ENCODE measurements at places on chromosomes 3 and 15.

- no peak for DNase-seq
Measured at GRCh38 chr3:24389108-24390090, 105.3 kb downstream of the THRB start.

- no peak for DNase-seq
Measured at GRCh38 chr3:134326760-134327593, 47.3 kb downstream of the AMOTL2 start.

GRCh38 chr3:45259133-45259532 is 33.0 kb upstream of the TMEM158 start:
- DNase-seq: no peak

DNA sequence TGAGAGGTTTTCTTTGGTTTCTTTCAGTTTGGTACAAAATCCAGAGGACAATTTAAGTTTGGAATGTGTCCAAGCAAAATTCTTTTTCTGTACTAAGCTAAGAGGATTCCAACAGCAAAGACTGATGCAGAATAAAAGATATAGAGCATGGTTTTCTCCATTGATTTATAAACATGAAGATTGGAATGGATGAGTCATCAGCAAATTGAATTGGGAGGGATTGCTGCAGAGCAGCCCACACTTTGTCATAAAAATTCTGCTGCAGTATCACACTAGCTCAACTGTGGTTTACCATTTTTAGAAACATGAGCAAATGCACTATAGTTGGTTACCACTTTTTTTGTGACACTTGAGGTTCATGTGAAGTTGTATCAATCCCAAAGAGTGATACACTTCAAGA is 16.1 kb upstream of the LARP6 start:
- DNase-seq: no peak

GRCh38 chr15:51782357-51782896 is 31.0 kb downstream of the TMOD2 start:
- no peak for DNase-seq

DNA sequence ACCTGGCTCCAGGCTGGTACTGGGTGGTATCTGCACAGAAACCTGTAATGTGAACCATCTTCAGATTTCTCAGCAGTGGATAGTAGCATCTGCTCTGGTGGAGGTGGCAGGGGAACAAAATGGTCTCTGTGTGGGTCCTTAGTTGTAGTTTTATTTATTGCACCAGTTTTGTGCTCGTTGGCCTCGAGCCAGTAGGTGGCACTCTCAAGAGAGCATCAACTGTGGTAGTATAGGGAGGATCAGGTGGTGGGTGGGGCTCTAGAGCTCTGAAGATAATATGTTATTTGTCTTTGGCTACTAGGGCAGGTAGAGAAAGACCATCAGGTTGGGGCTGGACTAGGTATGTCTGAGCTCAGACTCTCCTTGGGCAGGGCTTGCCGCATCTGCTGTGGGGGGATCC is 254.0 kb upstream of the GPR149 start:
- DNase-seq: no peak

DNA sequence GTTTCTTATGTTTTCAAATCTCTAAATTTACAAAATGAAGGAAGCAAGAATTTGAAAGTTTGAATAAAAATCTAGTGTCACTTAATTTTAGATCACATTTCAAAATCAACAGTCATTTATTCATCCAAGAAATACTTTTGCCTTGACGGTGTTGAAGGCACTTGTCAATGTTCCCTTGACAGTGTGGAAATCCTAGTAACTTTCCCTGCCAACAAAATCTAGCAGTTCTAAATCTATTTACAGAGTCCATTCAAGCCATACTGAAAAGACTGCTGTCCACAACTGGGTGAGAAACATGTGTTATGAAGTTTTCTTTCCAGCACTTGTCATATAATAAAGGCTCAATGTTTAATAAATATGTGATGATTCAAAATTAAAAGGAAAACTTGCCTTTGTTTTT is 8.6 kb upstream of the MAP2K5 start:
- no peak for DNase-seq

DNA sequence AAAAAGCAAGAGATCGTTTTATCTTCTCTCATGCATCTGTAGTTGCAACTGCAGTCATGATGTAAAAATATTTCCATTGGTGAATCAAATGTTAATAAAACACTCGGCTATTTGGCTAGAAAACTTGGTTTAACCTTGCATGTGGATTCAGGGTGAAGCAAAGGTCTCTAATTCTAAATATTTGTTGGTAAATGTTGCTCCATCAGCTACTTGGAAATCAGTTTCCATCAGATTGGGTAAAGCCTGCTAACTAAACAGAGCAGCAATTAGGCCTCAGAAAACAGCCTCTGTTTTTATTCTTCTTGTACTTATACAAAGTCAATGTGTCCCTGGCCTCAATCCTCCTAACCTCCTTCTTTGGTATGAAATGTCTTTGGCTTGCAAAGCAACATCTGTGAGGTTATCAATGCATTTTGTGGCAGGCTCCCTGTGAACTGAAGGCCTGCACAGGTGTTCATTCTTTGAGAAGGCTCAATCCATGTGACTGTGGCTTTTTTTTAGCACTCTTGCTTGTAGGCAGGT is 312.3 kb downstream of the WDR72 start:
- DNase-seq: no peak

DNA sequence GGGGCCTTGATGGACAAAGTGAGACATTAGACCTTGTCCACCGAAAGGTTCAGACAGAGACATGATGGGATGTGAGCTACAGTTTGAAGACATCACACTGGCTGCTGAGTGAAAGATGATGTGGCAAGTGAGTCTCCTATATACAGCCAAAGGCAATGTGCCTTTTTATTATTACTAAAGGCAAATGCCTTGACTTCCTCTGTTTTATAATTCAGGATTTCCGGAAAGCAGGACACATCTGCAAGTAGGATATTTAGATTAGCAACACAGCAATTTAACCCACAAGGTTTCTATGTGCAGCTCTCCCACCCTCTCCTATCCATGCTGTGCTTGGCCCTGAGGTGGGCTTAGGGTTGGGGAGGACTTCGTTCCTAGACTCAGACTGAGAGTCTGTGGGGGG is 20.7 kb downstream of the SPATA12 start:
- DNase-seq: no peak

GRCh38 chr15:79161837-79162508 is 71.4 kb upstream of the RASGRF1 start:
- no peak for DNase-seq

DNA sequence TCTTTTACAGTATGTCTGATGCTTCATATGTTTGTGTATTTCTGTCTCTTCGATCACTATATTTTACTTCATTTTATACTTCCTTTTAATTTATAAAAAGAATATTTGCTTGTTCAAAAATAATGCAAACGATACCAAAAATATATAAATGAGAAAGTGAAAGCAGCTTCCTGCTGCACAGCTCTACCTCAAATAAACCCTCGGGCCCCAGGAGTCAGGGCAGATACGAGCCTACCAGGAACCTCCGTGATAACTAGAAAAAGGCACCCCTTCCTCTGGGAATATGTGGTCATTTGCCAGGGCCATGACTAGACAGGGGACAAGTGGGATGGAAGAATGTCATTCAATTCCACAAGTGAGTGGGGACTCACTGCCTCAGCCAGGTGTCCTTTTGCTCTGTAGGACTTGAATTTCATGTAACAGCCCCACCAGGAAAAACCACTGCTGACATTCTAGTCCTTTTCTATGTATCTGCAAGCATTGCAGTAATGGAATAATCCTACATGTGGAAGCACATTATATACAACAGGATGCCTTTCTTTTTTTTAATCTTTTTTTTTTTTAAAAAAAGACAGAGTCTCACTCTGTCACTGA is 133.3 kb downstream of the SUCLG2 start:
- no peak for DNase-seq

DNA sequence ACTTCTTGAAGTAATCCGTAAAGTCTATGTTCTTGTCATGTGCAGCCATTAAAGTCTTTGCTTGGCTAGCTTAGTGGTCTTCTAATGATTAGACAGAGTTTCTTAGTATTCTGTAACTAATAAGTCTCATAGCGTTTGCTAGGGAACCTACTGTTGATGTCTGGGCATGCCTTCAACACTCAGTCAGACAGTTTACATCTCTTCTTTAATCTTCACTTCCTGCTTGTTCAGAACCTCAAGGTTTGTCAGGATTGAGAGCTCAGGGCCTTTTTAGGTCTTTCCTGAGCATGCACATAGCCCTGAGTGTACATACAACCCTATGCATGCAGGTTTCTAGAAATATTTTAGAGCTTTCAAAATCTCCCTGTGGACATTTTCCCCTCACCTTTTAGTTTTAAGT is 426.3 kb downstream of the AGBL1 start:
- DNase-seq: no peak
